MG63 (cell line): ENCODE measurements at places on chromosomes 6 and 20.

- no peak for DNase-seq
These were observed 52.5 kb upstream of the E2F3 start for GRCh38 chr6:20349225-20349624.

DNA sequence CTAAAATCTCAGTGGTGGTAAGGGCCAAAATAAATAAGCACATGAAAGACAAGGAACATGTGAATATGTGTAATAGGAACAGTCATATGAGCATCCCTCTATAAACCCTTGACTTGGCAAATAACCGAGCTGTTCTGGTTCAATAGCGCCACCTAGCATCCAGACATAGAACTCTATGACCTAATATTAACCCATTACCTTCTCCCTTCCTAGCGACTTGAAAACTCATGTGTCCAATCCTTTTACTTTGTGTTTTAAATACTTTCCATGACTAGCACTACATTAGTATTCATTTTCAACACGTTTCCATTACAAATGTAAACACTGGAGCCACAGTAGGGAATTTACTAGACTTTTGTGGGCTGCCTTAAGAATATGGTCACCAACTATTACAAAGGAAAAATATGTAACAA is 279.7 kb downstream of the UST start:
- peak; percentile 68 for DNase-seq

- no peak for DNase-seq
These were observed 269.6 kb downstream of the ARID1B start for GRCh38 chr6:157046776-157047175.

DNA sequence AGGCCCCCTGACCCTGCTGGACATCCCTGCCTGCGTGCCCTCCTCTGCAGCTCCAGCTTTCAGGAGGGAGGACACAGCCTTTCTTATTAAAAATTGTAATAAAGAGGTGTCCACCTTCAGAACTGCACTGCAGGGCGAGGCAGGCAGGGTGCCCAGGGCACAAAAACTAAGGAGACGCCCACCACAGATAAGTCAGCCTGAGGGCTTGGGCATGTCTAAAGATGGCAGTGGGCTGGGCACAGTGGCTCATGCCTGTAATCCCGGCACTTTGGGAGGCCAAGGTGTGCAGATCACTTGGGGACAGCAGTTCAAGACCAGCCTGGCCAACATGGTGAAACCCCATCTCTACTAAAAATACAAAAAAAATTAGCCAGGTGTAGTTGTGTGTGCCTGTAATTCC is 7.0 kb upstream of the C20orf144 start:
- DNase-seq = no peak

GRCh38 chr6:148800536-148800935 is 53.7 kb downstream of the UST start:
- DNase-seq = peak; percentile 62
